ENCODE measurements at places on chromosomes 12 and 14.

DNA sequence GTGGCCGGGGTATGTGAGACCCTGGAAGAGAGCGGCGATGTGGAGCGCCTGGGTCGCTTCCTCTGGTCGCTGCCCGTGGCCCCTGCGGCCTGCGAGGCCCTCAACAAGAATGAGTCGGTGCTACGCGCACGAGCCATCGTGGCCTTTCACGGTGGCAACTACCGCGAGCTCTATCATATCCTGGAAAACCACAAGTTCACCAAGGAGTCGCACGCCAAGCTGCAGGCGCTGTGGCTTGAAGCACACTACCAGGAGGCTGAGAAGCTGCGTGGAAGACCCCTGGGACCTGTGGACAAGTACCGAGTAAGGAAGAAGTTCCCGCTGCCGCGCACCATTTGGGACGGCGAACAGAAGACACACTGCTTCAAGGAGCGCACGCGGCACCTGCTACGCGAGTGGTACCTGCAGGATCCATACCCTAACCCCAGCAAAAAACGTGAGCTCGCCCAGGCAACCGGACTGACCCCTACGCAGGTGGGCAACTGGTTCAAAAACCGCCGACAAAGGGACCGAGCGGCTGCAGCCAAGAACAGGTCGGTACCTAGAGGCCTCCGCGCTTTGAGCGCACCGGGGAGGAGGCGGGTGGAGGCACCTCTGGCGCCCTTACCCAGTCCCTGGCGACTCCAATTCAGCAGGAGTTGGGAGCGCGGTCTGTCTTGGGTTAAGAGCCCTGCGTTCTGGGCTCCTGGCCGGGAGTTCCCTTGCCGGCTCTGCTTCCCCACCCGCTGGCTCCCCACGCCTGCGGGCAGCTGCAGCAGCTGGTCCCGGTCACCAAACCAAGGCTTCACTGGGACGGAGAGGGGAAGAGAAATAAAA lies 700 bp downstream of the SIX6 start:
- DNase-seq, result no peak

GRCh38 chr12:94775710-94776109 lies 125.4 kb upstream of the TMCC3 start:
- DNase-seq, result no peak

DNA sequence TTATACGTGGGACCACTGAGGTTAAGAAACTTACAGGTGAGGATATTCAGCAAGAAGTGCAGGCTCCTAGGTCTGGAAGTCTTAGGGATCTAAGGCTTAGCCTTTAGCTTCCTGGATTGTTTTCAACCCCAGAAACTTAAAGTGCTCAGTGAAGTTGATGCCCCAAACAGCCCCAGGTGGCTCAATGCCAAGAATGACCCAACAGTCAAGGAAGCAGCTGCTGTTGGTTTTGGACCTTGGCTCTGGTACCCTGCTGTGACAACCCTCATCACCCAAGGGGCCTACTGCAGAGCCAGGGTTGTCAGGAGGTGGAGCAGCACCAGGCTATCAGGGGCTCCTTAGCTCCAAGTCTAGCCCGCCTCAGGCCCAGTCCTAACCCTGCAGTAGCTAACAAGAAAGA lies 36.8 kb downstream of the VDR start:
- no peak for DNase-seq

- no peak for DNase-seq
These were observed 34.9 kb downstream of the GABARAPL1 start for GRCh38 chr12:10247436-10248058.

- no peak for DNase-seq
These were observed 34.9 kb upstream of the CTDSP2 start for GRCh38 chr12:57881475-57881874.

DNA sequence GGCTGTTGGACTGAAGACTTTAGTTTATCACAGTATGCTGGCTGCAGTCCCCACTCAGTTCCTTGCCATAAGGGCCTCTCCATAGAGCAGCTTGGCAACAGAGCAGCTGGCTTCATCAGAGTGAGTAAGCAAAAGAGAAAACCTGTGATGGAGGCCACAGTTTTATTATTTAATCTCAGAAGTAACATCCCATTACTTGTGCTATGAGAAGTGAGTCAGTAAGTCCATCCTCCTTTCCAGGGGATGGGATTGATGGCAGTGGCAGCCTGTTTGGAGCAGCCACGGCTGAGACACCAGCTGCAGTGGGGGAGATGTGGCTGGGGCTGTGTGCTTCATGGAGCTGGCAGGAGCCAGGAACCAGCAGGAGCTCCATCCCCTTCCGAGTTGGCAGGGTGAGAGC lies 138.5 kb upstream of the SRRM4 start:
- DNase-seq, result no peak

DNA sequence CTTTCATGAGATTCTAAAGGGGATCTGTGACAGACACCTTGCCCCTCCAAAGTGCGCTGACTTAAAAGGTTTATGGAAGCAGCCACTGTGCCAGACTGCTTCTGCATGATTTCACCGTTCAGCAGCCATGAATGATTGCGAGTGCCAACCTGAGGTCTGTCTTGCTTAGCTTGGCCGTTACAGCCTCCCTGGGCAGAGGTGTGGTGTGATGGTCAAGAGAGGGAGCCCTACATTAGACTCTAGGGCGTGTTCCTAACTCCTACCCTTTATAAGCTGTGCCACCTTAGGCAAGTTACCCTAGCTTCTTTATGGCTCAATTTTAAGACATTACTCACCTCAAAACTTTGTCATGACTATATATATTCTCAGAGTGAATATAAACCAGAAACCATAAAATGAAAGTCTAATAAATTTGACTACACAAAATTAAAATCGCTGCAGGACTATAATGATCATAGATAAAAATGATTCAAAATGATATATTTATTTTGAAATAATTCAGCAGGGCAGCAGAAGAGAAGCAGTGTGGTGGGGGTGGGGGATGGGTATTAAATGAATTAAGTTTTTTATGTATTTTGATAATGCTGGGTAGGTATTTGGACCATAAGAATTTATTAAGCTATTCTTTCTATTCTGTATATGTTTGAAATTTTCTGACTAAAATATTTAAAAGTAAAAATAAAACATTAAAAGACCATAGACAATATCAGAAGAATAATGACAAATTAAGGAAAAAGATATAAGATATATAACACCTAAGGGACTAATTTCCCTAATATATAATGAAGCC lies 47.7 kb upstream of the MBIP start:
- no peak for DNase-seq

DNA sequence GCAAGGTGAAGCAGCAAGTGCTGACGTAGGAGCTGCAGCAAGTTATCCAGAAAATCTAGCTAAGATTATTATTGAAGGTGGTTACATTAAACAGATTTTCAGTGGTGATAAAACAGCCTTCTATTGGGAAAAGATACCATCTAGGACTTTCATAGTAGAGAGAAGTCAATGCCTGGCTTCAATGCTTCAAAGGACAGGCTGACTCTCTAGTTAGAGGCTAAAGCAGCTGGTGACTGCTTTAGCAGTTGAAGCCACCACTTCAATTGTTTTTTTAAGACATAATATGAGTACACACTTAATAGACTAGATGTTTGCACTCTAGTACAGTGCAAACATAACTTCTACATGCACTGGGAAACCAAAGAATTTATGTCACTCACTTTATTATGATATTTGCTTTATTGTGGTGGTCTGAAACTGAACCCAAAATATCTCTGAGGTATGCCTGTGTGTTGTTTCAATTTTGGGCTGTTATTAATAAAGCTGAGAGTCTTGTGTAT lies 1026.9 kb upstream of the FOXG1 start:
- no peak for DNase-seq

DNA sequence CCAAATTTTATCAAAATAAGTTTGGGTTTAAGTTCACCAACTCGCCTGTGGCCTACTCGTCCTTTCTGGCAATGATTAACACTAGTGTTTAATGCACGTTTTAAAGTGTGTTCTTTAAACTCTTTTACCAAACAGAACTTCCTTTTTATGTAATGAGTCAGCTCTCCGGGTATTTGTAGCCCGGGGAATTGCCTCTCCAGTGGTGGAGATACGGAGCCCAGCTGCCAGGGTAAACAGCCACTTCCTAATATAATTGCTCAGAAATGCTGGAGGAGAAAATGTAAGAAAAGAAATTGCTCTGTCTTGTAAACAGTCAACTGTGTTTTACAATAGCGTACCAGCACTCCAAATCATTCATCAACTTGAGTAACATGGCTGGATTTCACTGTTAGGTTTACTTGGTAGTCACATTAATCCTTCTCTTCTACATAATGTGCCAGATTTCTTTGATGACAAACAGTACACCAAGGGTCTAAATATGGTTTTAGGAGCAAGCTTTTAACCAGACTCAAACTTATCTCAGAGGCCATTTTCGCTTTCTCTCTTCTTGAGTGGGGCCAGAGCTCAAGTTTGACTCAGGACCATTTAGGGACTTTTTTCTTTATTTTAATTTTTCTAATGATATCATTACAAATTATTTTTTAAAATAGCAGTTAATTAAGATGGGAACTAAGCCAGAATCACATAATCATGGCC lies 101.2 kb upstream of the SLC38A2 start:
- DNase-seq, result no peak

DNA sequence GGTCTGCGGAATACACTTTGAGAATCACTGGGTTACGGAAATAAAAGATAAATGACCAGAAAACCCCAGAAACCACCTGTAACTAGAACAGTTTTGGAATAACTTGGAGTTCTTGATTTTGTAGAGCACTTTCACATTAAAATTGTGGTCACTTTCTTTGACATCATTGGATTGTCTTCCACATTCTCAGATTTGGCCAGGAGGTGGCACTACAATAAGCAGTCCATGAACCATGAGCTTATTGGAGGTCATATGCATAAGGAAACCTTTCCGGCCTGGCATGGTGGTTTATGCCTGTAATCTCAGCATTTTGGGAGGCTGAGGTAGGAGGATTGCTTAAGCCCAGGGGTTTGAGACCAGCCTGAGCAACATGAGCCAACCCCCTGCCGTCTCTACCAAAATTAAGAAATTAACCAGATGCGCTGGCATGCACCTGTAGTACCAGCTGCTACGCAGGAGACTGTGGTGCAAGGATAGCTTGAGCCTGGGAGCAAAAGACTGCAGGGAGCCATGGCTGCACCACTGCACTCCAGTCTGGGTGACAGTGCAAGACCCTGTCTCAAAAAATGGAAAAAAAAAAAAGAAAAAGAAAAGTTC lies 107.7 kb upstream of the CAND1 start:
- no peak for DNase-seq

DNA sequence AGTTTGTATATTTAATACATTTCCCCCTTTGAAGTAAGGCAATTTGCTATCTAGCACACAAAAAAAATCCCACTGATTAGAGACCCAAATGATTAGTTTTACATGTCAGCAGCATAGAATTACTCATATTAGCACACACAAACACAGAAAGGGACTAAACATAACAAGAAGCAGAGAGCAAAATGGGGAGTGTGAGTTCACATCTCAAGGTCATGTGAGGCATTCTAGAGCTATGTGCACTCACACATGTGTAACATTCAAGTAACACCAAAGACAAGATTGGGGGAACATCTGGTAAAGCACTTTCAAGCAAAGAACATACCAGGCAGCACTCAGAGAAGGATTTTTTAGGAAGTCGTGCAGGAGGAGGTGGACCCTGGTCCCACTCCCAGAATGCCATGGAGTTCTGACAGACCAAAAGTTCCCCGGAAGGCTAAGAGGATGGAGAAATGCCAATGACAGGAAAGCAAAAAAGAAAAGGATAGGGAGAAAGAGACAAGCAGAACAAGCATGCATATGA lies 105.8 kb upstream of the SINHCAF start:
- DNase-seq, result no peak

All from activated effector memory CD4-positive, alpha-beta T cell treated with Interleukin-2 at 50 U/mL for 16 hours (primary cell).